ENCODE measurements at places on chromosomes 13 and 19.

DNA sequence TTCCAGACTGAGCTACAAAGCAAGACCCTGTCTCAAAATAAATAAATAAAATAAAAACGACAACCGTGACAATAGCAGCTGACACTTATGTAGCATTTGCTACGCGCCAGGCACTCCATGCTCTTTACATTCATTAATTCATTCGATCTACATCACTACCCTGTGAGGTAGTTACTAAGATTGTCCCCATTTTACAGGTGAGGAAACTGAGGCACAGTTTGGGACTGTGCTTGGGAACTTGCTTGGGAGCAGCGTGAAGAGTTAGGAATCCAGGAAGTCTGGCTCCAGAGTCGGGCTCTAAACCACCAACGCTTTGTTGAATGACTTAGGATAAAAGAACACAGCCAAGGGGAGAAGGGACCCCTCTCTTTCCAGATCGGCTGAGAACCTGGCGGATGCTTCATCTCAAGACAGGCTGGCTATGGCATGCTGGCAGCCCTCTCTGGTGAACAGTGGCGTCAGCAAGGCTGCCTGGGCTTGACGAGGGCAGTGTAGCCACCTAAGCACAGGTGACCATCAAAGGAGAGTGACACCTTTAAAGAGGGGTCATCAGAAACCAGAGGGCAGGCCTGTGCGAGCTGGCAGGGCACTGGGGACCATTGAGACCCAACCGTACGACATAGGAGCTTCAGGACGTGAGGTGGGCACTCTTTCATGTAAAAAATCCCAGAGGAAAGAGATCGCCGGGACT lies 591 bp downstream of the DOHH start:
- DNase-seq: no peak

DNA sequence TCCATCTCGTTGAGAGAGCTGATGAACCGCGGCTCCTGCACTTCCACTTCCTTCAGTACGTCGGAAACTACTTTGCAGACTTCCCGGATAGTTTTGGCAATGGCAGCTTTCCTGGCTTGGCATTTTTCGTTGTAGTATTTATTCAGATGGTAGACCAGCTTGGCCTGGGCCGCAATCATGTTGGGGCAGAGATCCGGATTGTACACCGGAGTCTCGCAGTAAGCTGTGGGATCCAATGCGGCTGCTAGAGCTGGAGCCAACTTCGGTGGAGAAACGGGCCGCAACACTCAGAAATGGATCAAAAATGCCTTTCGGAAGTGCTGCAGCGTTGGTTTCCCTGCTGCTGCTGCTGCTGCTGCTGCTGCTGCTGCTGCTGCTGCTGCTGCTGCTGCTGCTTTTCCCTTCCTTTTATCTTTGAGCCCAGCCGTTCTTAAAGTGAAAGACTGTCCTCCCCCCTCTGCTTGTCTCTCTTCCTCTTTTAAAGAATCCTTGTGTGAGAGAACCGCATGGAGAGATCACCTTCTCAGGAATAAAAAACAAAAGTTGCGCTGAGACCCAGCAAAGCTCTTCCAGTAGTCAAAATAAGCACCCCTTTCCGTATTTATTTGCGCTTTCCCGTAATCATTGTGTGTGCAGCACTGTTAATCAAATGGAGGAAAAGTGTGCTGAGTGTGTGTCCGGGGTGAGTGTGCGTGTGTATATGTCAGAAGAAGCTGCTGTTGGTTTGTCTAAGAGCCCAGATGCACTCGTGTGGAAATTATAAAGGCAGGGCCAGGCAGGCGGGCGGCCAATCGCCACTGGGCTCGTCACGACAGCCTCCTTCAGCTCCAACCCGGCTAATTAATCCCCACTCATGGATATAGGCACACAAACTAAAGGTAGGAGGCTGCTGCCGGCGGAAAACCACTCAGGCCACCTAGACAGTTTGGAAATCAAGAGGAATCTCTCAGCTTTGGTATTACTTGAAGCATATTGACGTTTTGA lies at the start of gene MAB21L1:
Gene MAB21L1 (minus strand): TSS at position 730 of the 984 bp plus-strand sequence. CDS start 551 bp downstream, at position 179.
- no peak for DNase-seq

DNA sequence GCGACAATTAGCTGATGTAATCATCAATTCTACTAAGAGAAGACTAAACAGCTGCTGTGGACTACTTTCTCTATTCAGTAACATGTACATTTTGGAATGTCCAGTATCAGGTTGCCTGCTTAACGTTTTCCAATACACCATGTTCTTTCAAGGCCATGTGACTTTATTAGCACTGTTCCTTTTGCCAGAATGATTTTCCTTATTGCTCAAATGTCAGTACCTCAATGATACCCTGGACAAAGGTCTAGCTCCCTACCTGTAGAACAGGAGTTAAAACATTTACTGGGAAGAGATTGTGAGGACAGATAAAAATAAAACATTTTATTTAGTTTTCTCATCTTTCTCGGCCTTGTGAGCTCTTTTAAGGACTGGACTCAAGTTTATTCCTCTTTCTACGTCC lies 3.8 kb upstream of the RBM26 start:
- DNase-seq: no peak

- peak; percentile 3 for DNase-seq
Observed at GRCh38 chr13:88979465-88980175, 1308.4 kb downstream of the SLITRK5 start.

- no peak for DNase-seq
Observed at GRCh38 chr13:21826214-21827015, 155.5 kb downstream of the FGF9 start.

DNA sequence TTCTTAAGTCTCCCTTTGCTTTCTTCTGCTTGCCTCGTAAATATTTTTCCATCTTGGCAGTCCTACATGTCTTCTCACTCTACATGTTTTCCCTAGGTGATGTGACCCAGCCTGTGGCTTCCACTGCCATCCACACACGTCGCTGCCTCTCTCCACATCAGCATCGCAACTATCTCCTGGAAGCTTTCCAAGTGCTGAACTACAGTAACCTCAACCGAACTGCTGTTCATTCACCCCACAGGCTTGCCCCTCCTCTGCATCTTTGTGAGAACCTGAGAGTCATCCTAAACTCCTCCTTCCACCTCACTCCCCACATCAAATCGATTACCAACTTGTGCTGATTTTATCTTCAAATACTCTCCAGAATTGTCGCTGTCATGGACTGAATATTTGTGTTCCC lies 41.2 kb upstream of the USPL1 start:
- peak; percentile 27 for DNase-seq

GRCh38 chr13:35814605-35815011 lies 316.6 kb downstream of the DCLK1 start:
- no peak for DNase-seq

GRCh38 chr13:39533651-39534150 lies 69.3 kb downstream of the LHFPL6 start:
- no peak for DNase-seq

- DNase-seq: no peak
Observed at GRCh38 chr13:97654236-97654635, 220.3 kb downstream of the RAP2A start.

GRCh38 chr13:43307921-43308433 lies 284.6 kb downstream of the DNAJC15 start:
- DNase-seq: peak; percentile 16

GRCh38 chr13:40537146-40537895 lies 129.1 kb downstream of the FOXO1 start:
- DNase-seq: no peak

DNA sequence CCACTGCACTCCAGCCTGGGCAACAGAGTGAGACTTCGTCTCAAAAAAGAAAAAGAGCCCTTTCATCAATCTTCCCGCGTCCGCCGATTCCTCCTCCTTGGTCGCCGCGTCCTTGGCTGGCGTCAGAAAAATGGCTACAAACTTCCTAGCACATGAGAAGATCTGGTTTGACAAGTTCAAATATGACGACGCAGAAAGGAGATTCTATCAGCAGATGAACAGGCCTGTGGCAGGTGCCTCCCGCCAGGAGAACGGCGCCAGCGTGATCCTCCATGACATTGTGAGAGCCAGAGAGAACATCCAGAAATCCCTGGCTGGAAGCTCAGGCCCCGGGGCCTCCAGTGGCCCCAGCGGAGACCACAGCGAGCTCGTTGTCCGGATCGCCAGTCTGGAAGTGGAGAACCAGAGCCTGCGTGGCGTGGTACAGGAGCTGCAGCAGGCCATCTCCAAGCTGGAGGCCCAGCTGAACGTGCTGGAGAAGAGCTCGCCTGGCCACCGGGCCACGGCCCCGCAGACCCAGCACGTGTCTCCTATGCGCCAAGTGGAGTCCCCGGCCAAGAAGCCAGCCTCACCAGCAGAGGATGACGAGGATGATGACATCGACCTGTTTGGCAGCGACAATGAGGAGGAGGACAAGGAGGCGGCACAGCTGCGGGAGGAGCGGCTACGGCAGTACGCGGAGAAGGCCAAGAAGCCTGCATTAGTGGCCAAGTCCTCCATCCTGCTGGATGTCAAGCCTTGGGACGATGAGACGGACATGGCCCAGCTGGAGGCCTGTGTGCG lies 2.1 kb upstream of the MISP3 start:
- no peak for DNase-seq

- DNase-seq: no peak
Observed at GRCh38 chr13:112902101-112902651, 66.8 kb upstream of the MCF2L start.
